ENCODE measurements at places on chromosomes 5 and 9.

DNA sequence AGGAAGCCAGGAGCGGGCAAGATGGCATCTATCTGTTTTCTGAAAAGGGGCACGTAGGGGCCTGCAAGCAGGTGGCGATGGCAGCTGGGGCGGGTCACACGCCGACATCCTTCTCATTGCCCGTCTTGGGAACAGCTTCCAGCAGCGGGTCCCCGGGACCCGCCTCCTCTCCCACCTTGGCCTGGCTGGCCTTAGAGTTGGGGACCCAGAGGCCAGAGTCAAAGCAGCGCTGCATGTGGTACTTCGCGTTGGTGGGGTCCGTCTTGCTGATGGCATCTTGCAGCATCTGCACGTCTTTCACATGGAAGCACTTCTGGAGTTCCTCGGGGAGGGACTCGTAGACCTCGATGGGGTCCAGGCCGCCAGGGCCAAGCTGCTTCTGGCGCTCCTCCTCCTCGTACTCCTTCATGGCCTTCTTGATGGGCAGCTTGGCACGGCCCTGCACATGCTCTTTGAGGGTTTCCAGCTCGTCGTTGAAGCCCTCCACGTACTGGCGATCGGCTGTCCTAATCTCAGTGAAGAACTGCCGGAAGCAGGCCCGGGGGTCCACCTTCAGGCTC, 127.6 kb upstream of the CLINT1 start:
- no peak for DNase-seq

- no peak for DNase-seq
These were observed 20.1 kb downstream of the IPO11 start for GRCh38 chr5:62432621-62433064.

DNA sequence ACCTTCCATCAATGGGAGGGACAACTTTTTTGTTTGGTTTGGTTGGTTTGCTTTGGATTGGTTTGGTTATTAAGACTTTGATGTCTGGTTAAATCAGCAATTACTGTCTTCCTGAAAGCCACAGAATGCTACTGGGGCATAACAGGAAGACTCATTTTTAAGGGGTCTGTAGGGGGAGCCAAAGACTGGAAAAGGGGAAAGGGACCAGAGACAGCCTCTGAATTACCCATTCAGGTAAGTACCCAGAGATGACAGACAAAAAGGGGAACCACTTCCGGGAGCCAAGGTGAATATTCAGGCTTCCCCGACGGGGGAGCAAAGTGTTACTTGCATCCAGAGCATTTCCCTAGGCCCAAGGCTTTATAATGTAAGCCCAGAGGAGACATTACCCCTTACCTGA, 4.6 kb upstream of the FEM1C start:
- no peak for DNase-seq

- no peak for DNase-seq
These were observed 19.1 kb downstream of the AUH start for GRCh38 chr9:91342575-91342974.

GRCh38 chr9:124254261-124254682, 3.5 kb upstream of the NEK6 start:
- DNase-seq = no peak

- no peak for DNase-seq
These were observed 265.8 kb downstream of the ADAMTSL1 start for GRCh38 chr9:18739641-18740318.

DNA sequence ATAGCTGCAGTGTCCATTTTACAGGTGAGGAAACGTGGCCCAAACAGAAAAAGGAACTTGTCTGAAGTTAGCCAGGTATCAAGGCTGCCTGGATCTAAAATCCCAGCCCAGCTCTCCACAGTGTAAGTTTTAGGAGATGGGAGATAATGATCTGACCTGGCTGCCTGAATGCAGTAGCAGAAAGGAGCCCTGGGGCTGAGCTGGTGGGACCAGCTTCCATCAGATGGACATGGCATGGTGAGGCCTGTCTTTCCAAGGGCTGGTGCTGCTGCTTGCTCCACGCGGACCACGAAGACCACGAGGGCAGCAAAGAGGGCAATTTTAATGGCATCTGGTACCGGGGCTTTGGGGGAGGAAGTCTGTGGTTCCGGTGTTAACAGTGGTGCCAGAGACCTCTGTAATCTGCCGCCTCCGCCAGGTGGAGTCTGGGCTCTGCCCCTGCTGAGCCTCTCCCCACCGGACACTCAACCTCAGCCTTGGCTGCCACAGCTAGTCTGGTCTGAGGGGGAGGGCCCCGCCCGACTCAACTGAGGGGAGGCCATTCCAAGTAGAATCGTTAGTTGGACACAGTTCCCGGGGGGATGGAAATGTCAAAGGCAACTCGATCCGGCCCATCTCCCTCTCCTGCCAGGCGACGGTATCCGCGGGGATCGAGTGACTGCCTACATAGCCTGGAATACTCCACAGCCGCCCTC, 650 bp downstream of the MYORG start:
- peak; percentile 50 for DNase-seq

GRCh38 chr9:110835859-110836271, 167.3 kb downstream of the MUSK start:
- no peak for DNase-seq

- DNase-seq = no peak
These were observed 9.7 kb upstream of the TRPM3 start for GRCh38 chr9:71131145-71131544.

DNA sequence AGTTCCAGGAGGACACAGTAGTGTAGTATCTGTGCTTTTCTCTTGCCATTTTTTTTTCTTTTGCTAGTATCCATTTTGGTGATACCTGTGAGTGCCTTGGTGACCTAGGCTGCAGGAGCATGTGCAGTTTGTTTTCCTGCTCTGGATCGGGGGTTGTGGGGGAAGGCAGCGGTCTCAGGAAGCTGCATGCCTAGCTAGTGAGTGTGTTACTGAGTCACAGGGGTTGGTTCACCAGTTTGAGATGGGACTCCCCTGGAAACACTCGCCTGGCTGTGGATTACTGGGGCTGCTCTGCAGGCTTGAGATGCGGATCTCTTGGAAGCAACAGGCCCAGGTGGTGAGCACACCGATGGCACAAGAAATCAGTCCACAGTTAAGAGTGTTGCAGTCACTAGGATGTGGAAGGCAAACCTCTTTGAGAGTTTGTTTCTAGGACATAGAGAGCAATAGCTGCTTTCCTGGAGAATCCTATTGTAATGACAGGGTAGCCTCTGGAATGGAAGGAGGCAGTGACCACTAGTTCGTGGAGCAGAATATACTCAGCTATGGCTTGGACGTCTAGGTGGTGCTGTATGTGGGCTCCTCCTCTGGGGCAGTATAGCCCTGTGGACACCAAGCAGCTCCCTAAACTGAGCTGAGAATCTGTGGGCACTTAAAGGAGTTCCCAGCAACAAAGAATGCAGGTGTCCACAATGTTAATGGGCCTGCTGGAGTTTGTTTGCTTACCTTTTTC, 20.0 kb upstream of the SPATA31E1 start:
- DNase-seq = no peak

DNA sequence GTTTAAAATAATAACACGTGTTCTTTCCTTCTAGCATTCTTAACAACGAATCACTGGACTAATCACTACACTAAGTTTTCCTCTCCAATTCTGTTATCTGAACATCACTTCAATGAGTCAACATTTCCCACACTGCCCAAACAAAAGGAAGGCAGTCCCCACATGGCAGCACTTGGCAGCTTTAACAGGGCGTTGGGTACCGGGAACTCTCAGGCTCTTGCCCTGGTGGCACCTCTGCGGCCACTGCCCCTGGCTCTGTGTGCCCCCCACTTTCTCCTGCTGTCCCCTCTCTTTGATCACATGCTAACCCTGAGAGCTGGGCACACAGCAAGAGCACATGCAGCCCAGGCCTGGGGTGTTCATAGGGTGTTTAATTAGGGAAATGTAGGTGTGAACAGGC, 15.7 kb downstream of the SLC6A3 start:
- no peak for DNase-seq

- no peak for DNase-seq
These were observed 27.8 kb downstream of the GSN start for GRCh38 chr9:121295662-121296191.

- no peak for DNase-seq
These were observed 188.3 kb downstream of the GADD45G start for GRCh38 chr9:89793124-89793495.

GRCh38 chr5:106127985-106128384, 1542.8 kb downstream of the EFNA5 start:
- no peak for DNase-seq

- no peak for DNase-seq
These were observed 2.2 kb downstream of the FBXW5 start for GRCh38 chr9:136942112-136942880.

- no peak for DNase-seq
These were observed 173.8 kb downstream of the MAST4 start for GRCh38 chr5:66769839-66770617.

DNA sequence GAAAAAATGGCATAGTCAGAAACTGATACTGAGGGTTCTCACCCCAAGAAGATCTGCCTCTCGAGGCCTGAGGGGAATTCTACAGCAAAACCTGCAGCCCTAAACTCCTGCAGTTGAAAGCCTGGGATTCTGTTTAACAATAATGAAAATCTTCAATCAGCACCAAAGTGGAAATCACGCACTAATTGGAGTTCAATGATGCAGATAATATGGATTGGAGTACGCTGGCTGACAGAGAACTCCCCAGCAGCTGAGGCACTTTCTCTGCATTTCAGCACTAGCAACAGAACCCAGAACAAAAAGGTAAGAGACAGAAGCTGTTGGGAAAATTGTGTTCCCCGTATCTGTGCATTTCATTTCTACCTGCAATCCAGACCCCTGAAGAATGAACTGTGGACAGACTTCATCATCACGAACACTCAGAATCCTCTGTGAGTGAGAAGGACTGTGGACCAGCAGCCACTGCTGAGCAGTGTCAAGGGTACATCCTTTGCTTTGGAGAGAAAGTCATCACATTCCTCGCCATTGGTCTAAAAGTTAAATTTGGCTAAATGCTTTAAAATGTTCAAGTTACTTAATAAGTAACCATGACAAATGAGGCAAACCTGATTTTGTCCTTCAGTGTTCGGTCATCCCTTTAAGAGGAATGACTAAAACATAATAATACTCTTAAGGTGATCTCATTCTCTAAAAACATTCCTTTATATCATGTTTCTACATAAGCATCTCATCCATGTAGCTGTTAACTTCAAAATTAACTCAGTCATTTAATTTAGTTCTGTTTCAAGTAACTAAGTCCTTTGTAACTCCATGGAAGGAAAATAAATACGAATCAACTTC, 126.1 kb downstream of the GAS1 start:
- DNase-seq = no peak

GRCh38 chr9:120740132-120740531, 25.9 kb upstream of the MEGF9 start:
- DNase-seq = no peak

DNA sequence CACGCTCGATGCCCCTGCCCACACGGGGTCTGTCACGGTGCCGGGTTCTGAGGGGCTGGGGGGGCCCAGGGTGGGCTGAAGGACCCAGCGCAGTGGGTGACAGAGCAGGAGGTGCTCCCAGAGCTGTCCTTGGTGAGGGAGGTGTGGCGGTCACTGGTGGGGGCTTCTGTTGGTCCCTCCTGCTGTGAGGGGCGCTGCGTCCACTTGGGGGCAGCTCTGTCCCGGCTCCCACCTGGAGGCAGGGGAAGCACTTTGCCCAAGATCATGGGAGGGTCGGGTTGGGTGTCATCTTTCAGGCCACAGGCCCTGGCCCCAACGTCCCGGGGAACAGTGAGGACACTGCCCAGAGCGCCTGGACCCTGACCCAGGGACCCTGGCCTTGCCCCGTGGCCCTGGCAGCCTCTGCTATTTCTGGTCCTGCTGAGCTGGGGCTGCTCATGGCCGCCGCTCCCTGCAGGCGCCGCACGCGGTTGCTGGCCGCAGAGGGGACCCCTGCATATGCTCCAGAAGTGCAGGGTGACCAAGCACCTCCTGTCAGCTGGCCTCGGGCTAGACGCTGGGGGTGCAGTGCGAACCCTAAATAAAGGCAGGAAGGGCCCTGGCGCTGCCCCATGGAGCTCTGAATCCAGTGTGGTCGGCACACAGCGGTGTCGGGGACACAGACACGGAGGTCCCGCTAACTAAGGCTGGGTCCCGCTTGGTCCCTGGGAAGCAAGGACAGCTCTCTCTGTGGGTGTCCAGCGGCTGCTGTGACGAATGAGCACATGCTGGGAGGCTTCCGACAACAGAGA, 11.6 kb upstream of the RNU6ATAC start:
- DNase-seq = no peak

GRCh38 chr9:105259731-105260612, 15.5 kb downstream of the SLC44A1 start:
- DNase-seq = no peak

DNA sequence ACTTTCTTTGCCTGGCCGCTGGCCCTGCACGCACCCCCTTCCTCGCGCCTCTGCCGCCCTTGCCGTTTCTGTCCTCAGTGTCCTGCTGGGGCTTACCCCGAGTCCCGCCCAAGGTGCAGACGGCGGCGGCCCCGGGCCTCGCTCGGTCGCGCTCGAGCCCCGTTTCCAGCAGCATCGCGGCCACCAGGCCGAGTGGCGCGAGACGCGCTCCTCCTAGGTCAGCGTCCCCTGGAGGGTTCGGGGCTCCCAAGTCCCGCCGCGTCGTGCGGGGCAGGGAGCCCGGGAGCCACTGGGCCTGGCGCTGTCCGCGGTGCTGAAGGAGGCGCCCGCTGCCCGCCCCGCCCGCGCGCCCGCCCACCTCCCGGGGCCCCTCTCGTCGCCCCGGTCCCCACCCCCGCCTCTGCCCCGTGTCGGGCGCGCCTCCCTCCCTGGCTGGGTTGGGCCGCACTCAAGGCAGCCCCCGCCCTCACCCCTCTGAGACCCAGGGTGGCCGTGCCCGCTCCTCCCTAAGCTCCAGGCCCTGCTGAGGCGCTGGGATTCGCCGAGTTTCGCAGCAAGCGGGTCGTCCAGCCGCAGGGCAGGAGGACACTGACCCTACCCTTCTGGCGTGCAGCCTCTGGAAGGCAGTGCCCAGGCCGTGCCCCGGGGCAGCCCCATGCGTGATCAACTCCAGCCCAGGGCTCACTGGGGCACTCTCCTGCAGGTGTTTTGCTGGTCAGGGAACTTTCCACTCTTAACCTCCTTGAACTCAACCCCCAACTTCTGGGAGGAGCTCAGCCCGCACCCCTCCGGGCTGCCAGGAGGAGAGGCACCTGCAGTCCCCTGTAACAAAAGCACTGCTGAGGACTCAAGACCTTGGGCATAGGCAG, at the start of gene LHX3:
LHX3 (minus strand) TSS at position 291 of the 869 bp plus-strand sequence; CDS start at position 175, 116 bp downstream.
- DNase-seq = no peak

GRCh38 chr9:3742586-3742985, 216.8 kb upstream of the RFX3 start:
- no peak for DNase-seq

- DNase-seq = no peak
These were observed 12.6 kb upstream of the KIF27 start for GRCh38 chr9:83933790-83934189.

- no peak for DNase-seq
These were observed 89.4 kb downstream of the CDKN2A start for GRCh38 chr9:21904776-21905175.

DNA sequence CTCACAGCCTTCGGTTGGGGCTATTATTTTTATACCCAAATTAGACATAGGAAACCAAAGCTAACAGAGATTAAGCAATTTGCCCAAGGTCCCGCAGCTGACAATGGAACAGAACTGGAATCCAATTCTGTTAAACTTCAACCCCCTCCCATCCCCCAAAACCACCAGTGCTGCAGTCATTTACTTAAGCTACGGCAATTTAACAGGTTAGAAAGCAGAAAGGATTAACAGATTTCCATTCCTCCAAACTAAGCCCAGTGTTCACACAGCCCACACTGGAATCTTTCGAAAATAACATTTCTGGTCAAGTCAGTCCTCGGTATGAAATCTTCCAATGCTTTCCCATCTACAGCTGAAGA, 1023.1 kb upstream of the DMAC1 start:
- DNase-seq = no peak

Data from activated effector memory CD4-positive, alpha-beta T cell treated with Interleukin-2 at 50 U/mL for 16 hours (primary cell).